ENCODE measurements at places on chromosomes 4 and X. TPM values are rescaled to one million over a fixed set of nuclear protein-coding genes. Genes with fewer than 3 reads are reported as not detected.

Gene CT45A1
- total RNA-seq: not detected

Gene UGT2A1
- 0.33 TPM for total RNA-seq

Gene LRAT
- total RNA-seq: not detected

Gene JCHAIN
- total RNA-seq: not detected

Gene MAGEE2
- not detected for total RNA-seq

Gene PDCL2
- total RNA-seq: not detected

Gene FHIP1A
- 3.9 TPM for total RNA-seq

Gene PRSS12
- total RNA-seq: 7.3 TPM

Gene PASD1
- total RNA-seq: not detected

Gene AFF2
- under 0.01 TPM for total RNA-seq

Gene PGM2
- total RNA-seq: 51.6 TPM

Gene EOLA1
- total RNA-seq: 14.0 TPM

Gene CENPVL3
- not detected for total RNA-seq

Gene RHOH
- 0.57 TPM for total RNA-seq

Gene CCSER1
- 2.6 TPM for total RNA-seq

Gene PRDM5
- total RNA-seq: 8.2 TPM

Gene NHSL2
- 54.9 TPM for total RNA-seq

Gene GRIA3
- not detected for total RNA-seq

Gene SRPX2
- total RNA-seq: 39.4 TPM

Gene PPARGC1A
- total RNA-seq: under 0.01 TPM

Gene KIF4A
- total RNA-seq: 7.5 TPM

Gene IL1RAPL1
- total RNA-seq: 0.29 TPM

Gene F9
- not detected for total RNA-seq

Gene ARHGAP36
- total RNA-seq: 0.10 TPM

Gene DCLK2
- 4.6 TPM for total RNA-seq

Gene GPRIN3
- 10.2 TPM for total RNA-seq

Gene FAM120C
- 6.2 TPM for total RNA-seq

Gene IL2
- total RNA-seq: not detected

Gene MGAT4D
- not detected for total RNA-seq

Gene FGF13
- total RNA-seq: 43.1 TPM

Gene CDX4
- not detected for total RNA-seq

Gene CLCN5
- 11.8 TPM for total RNA-seq

Gene GPR173
- total RNA-seq: 1.9 TPM

Gene CLCN4
- total RNA-seq: 14.0 TPM

Gene FAM50A
- total RNA-seq: 44.1 TPM

Gene DNAAF6
- not detected for total RNA-seq

Gene ATP1B4
- total RNA-seq: not detected

Gene ENPP6
- not detected for total RNA-seq

Gene NXF2B
- total RNA-seq: not detected

Gene VSIG1
- 0.65 TPM for total RNA-seq

Gene RENBP
- total RNA-seq: 9.8 TPM

Gene TRMT2B
- total RNA-seq: 21.2 TPM

Gene TRPC5OS
- total RNA-seq: not detected

Gene IL3RA
- total RNA-seq: 22.4 TPM

Gene ADH7
- total RNA-seq: not detected

Gene CSN1S1
- total RNA-seq: not detected

Gene NOA1
- 25.6 TPM for total RNA-seq

Gene SHROOM3
- total RNA-seq: 1.6 TPM

Gene TMEM255A
- total RNA-seq: not detected

Gene CXCR3
- not detected for total RNA-seq

Gene SOX3
- not detected for total RNA-seq

Gene SH3RF1
- 19.9 TPM for total RNA-seq

Gene SLC34A2
- total RNA-seq: not detected

Gene HS3ST1
- total RNA-seq: 1.3 TPM

Gene CTAG2
- total RNA-seq: not detected

Gene FDCSP
- total RNA-seq: not detected

Gene NDNF
- total RNA-seq: not detected

Gene BTC
- 0.10 TPM for total RNA-seq

Gene CCDC110
- 0.19 TPM for total RNA-seq

Gene UCP1
- total RNA-seq: not detected
